ENCODE measurements at places on chromosomes 6 and 20.
A peak's percentile ranks its signal among the peaks of the same experiment; 100 is the strongest.

DNA sequence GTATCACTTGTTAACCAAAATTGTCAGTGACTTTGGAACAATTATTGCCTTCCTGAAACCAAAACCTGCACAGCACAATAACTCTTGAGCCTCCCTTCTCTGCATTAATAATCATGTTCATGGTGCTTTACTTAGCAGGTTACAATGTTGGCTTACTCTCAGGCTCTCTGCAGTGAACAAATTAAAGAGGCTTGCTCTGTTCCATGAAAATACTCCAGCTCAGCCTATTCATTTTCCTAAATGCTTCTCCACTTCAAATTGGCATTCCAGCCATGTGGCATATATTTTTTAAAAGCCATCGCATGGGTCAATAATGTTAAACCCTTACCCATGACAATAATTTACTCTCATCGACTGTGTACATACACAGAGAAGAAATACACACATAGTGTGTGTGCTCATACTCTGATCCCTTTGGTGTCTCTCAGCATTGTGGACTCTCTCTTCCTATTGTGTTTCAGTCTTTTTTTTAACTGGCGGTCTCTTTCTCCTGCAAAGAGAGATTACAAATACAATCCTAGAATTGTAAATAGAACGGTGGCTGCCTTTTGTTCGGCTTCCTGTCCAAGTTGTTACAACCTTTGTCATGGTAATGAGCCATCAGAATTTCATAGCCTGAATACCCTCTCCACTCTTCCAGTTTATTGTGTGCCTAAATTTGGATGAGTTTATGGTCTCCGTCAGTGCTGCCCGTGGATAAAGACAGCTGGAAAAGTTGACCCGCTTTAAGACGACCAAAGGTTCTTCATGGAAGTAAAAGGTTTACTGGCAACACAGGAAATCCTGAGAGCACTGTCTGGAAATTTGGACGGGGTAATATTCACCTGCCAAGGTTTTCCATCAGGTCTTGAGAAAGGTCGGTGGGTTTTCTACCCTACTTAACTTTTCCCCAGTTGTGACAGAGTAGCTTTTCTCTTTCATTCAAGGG is 263.6 kb downstream of the CD83 start:
- H3K4me3 ChIP-seq, result peak overlapping the region; percentile 47
- H3K27me3 ChIP-seq, result peaks cover 4% of the 10 kb centered on the region

GRCh38 chr6:40196135-40196518 is 261.9 kb upstream of the MOCS1 start:
- no peak overlapping the region for H3K27ac ChIP-seq
- H3K36me3 ChIP-seq, result peaks cover 5% of the 10 kb centered on the region
- no peak overlapping the region for H3K4me3 ChIP-seq
- DNase-seq, result no peak

DNA sequence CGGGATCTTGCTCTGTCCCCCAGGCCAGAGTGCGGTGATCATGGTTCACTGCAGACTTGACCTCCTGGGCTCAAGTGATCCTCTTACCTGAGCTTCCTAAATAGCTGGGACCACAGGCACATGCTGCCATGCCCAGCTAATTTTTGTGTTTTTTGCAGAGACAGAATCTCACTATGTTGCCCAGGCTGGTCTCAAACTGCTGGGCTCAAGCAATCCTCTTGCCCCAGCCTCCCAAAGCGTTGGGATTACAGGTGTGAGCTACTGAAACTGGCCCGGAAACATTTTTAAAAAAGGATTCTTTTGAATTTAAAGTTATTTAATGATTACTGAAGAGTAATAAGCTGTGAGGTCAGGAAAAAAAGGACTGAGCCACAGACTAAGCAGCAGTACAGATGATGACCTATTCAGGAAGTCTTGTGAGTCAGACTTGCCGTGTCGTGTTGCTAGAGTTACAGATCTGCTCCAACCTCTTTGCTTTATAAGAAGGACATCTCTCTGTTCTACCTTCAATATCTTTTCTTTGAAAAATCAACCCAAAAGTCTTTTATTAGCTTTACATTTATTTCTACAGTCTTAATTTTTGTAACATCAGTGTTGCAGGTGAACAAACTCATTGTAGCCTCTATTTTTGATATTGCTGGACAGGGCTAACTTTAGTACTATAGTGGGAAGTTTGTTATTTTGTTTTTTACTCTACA is 108.7 kb downstream of the NCOA3 start:
- H3K27me3 ChIP-seq, result no peaks in the 10 kb centered on the region
- DNase-seq, result no peak
- no peak overlapping the region for H3K4me3 ChIP-seq
- H3K27ac ChIP-seq, result no peak overlapping the region
- H3K36me3 ChIP-seq, result no peaks in the 10 kb centered on the region

DNA sequence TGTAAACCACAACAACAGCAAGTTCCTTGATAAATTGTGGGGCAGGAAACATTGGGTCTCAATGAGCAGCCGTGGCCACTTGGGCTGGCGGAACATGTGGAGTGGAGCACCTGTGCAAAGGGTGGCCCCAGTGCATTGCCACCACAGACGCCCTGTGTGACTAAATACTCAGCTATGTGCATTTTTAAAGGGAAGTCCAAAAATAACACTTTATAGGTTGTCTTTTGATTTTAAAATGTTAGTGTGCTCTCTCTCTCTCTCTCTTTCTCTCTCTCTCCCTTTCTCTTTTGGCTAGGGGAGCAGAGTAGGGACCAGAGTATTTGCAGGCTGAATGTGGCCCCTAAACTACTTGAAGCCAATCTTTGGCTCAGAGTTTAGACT is 236.3 kb downstream of the BCAS1 start:
- peaks cover 20% of the 10 kb centered on the region for H3K4me1 ChIP-seq
- no peaks in the 10 kb centered on the region for H3K27me3 ChIP-seq
- DNase-seq, result no peak
- H3K27ac ChIP-seq, result no peak overlapping the region
- H3K36me3 ChIP-seq, result peaks cover 3% of the 10 kb centered on the region
- H3K4me3 ChIP-seq, result no peak overlapping the region

DNA sequence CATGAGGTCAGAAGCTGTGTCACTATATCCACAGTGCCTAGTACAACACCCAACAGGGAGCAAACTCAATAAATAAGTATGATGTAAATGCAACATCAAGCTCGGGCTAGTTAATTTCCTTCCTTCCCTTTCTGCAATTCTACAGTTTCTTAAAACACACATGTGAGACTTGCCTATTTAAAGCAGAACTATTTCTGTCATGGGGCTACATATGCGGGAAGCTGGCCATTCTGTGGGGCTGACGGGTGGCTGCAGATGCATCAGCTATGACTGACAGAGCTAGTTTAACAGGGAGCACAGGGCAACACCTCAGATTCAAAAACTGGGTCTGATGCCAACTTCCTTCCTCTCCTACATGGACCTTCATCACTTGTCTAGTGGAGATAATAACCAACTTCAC is 118.1 kb upstream of the ENPP5 start:
- H3K4me1 ChIP-seq, result peaks cover 10% of the 10 kb centered on the region
- no peak for DNase-seq
- H3K27me3 ChIP-seq, result no peaks in the 10 kb centered on the region
- no peak overlapping the region for H3K4me3 ChIP-seq
- H3K36me3 ChIP-seq, result no peaks in the 10 kb centered on the region

- peaks cover 44% of the 10 kb centered on the region for H3K27me3 ChIP-seq
- no peak for DNase-seq
- H3K27ac ChIP-seq, result no peak overlapping the region
- H3K4me1 ChIP-seq, result peaks cover 13% of the 10 kb centered on the region
- no peaks in the 10 kb centered on the region for H3K36me3 ChIP-seq
These were observed 14.3 kb downstream of the RPP21 start for GRCh38 chr6:30359276-30359675.

- H3K27me3 ChIP-seq, result no peaks in the 10 kb centered on the region
- DNase-seq, result no peak
- no peaks in the 10 kb centered on the region for H3K36me3 ChIP-seq
- H3K4me3 ChIP-seq, result no peak overlapping the region
These were observed 567.4 kb upstream of the CITED2 start for GRCh38 chr6:139941826-139942225.

DNA sequence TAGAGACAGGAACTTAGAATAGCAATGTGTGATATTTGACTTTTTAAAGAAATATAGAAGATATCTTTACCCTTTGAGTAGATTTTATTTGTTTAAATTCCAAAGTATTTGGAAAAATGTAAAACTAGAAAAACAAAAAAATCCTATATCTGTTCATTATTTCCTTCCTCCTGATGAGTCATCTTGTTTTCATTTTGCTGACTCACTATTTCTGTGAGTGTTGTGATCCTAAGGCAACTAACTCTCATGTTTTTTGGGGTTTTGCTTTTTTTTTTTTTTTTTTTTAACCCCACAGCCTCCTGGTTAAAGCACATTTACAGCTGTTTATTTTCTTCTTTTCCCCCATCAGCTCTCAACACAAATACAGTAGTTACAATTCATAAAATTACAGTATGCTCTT is 37.8 kb upstream of the THEMIS start:
- H3K27me3 ChIP-seq, result no peaks in the 10 kb centered on the region
- H3K27ac ChIP-seq, result no peak overlapping the region
- H3K36me3 ChIP-seq, result no peaks in the 10 kb centered on the region

DNA sequence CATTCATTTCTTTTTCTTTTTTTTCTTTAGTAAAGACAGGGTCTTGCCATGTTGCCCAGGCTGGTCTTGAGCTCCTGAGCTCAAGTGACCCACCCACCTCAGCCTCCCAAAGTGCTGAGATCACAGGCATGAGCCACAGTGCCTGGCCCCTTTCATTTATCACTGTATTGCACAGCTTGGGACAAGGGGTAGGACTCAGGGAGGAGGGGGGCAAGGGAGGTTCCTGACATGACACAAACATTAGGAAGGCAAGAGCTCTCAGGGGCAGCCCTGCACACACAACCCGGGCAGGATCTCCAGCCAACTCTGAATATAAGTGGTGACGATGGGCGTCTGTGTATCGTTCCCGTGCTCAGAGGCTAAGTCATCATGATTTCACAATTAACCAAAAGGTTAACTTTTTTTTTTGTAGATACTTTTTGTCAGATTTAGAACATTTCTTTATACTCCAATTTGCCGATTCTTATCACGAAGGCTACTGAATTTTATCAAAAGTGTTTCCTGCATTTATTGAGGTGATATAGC is 19.9 kb downstream of the SLC2A4RG start:
- no peaks in the 10 kb centered on the region for H3K27me3 ChIP-seq
- no peaks in the 10 kb centered on the region for H3K4me1 ChIP-seq
- DNase-seq, result no peak
- H3K36me3 ChIP-seq, result peaks cover 7% of the 10 kb centered on the region
- no peak overlapping the region for H3K27ac ChIP-seq

- H3K27ac ChIP-seq, result no peak overlapping the region
- no peak for DNase-seq
- H3K4me1 ChIP-seq, result no peaks in the 10 kb centered on the region
- H3K27me3 ChIP-seq, result peaks cover 3% of the 10 kb centered on the region
- H3K36me3 ChIP-seq, result no peaks in the 10 kb centered on the region
These were observed 195.2 kb downstream of the LRFN2 start for GRCh38 chr6:40391851-40392517.

DNA sequence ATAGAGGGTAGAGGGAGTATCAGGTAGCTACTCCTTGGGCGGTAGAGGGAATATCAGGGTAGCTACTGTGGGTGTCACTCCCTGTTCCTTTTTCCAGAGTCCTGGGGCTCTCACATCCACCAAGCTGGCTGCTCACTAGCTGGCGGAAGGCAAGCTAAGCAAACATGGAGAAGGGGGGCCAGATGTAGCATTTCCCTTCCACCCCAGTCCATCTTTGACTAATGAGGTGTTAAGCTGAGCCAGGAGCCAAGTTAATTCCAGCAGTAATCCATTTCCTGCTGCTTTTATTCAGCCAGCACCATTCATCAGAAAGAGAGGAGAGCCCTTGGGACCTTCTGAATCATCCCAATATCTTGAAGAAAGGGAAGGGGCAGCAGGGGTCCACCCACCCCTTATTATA is 330.0 kb downstream of the ZFAND3 start:
- no peak overlapping the region for H3K4me3 ChIP-seq
- H3K36me3 ChIP-seq, result no peaks in the 10 kb centered on the region
- no peaks in the 10 kb centered on the region for H3K27me3 ChIP-seq
- no peak for DNase-seq
- peak overlapping the region; percentile 68 for H3K27ac ChIP-seq
